Muscle of leg (tissue), 16 donors: ENCODE measurements at places on chromosomes 16 and 17.

GRCh38 chr17:82179946-82180475 is 32.6 kb downstream of the CCDC57 start:
- DNase-seq = no peak

DNA sequence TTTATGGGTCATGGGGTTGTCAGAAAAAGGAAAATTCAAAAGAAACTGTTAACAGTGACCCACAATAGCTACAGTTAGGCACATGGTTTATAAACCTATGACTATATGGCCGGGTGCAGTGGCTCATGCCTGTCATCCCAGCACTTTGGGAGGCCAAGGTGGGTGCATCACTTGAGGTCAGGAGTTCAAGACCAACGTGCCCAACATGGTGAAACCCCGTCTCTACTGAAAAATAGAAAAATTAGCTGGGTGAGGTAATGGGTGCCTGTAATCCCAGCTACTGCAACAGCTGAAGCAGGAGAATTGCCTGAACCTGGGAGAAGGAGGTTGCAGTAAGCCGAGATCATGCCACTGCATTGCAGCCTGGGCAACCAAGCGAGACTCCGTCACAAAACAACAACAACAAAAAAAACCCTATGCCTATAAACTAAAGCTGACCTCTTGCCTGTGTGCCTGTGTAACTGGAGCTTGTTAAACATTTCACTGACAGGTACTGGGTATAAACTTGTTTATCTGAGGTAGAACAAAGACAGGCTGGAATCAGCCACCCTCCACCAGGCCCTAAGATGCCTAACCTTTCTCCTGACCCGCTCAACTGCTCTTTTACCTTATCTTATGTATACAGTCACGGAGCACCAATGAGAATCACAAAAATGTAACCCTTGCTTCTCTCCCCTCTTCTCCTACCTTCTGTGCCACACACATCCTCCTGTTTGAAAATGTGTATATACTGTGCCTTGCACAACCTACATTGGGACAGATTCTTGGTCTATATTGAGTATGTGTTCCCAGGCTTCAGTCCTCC is 62.9 kb upstream of the ATF7IP2 start:
- no peak for DNase-seq

DNA sequence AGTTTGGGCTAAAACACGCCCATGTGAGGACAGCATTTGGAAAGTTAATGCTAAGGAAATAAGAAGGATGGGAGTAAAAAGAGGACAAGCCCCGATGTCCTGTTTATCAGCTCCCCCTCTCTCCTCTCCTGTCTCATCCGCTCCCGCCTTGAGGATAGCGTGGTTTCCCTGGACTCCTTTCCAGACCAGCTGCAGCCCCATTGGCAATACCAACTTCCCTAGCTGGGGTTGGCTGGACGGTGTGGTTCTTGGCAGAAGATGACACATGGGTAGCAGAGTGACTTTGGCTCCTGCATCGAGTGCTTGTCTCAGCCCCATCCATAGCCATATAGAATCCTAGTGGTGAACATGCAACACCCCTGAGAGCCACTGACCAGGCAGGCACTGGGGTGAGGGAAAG is 185.9 kb downstream of the CCDC182 start:
- DNase-seq = no peak

GRCh38 chr17:78532922-78533640 is 44.1 kb downstream of the DNAH17 start:
- no peak for DNase-seq

- peak; percentile 65 for DNase-seq
These were observed 4.8 kb downstream of the TBC1D16 start for GRCh38 chr17:80030730-80031410.

DNA sequence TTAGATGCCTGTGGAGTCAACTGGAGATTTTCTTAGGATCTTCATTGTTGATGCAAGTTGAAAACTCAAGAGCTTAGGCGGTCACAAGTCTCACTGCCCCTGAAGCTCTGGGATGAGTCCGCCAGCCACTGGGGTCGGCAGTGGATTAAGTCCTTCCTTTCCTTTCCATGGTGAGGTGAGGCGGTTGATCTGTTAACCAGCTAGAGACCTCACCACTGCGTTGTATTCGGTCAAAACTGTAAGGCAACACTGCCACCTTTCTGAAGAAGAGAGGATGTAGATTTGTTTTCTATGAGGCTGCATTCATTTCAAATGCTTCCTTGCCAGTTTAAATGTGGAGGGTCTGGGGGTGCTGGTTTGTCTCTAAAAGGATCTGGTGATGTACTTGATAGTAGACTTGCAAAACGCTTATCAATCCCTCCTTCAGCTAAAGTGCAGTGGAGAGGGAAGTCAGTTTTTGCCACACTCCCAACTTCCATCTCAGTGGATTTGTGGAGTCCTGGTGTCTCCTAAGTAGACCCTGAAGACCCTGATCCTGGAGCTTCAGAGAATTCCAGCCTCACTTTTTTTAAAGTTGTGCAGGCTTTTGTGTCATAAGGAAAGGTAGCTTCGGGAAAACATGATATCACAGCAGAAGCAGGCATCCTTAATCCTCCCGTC is 1.7 kb downstream of the MYOCD start:
- DNase-seq = peak; percentile 67

- no peak for DNase-seq
These were observed 49.7 kb downstream of the EPN2 start for GRCh38 chr17:19286751-19287341.

DNA sequence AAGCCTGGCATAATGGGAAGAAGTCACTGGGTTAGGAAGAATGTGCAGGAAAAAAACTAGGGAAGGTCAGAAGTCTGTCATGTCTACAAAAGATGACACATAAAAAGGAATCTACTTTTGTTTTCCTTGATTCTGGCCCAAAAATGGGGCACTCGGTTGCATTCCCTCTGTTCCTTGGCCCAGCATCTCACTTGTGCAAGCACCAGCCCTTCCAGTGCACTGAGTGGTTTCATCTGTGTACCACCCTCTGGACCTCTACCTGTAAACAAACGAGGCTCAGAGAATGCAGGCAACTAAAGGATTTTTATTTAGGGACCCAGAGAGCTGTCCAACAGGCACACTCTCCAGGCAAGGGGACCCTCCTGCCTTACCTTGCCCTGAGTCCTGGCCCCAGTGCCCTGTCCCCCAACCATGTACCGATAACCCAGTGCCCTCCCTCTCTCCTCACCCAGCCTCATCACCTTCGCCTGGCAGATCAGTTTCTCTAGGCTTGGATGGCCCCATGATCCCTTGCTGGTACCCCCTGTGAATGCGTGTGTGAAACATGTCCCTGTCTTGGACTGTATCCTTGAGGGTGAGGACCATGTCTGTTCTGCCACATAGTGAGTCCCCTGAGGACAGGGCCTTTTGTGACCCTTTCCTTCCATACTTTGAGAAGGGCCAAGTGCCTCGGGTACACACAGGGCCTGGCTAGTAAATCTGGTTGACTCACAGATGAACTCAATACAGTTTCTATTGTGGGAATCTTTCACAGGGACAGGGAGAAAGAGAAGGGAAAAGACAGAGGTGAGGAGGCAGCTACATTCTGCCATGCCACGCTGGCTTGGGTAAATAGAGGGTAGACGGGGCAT is 13.3 kb downstream of the NXPH3 start:
- no peak for DNase-seq

- peak; percentile 20 for DNase-seq
These were observed 115.7 kb downstream of the MRTFB start for GRCh38 chr16:14186795-14187221.
